Breast epithelium (tissue), 4 donors: ENCODE measurements at places on chromosomes 4 and X. TPM values are rescaled to one million over a fixed set of nuclear protein-coding genes. Genes with fewer than 3 reads are reported as not detected.

MAGEA11 gene
- not detected for total RNA-seq

LANCL3 gene
- total RNA-seq, result 0.33 TPM

DNAAF6 gene
- not detected for total RNA-seq

ZNF630 gene
- total RNA-seq, result 8.0 TPM

TMEM156 gene
- 1.0 TPM for total RNA-seq

IL2RG gene
- total RNA-seq, result 8.0 TPM

DDIT4L gene
- 3.8 TPM for total RNA-seq

TRPC5OS gene
- total RNA-seq, result not detected

CAPN6 gene
- total RNA-seq, result 5.6 TPM

GASK1B gene
- 70.4 TPM for total RNA-seq

SHROOM4 gene
- total RNA-seq, result 13.8 TPM

OPRPN gene
- not detected for total RNA-seq

EREG gene
- total RNA-seq, result 0.80 TPM

VSIG1 gene
- total RNA-seq, result not detected

SLC4A4 gene
- 1.3 TPM for total RNA-seq

SFRP2 gene
- 6.9 TPM for total RNA-seq

C4orf36 gene
- 6.6 TPM for total RNA-seq

PCDH7 gene
- 14.4 TPM for total RNA-seq

NEUROG2 gene
- 0.33 TPM for total RNA-seq

CXCL10 gene
- total RNA-seq, result not detected

ARX gene
- not detected for total RNA-seq

MAGEA6 gene
- total RNA-seq, result not detected

DCAF4L1 gene
- total RNA-seq, result 0.33 TPM

TSPAN5 gene
- total RNA-seq, result 17.7 TPM

PHKA2 gene
- total RNA-seq, result 22.7 TPM

YIPF7 gene
- not detected for total RNA-seq

TBC1D9 gene
- total RNA-seq, result 195 TPM

NPY5R gene
- total RNA-seq, result 1.6 TPM

NLRP2B gene
- total RNA-seq, result 0.66 TPM

SPANXA1 gene
- total RNA-seq, result not detected

SH2D1A gene
- total RNA-seq, result 2.0 TPM

ASB9 gene
- 2.2 TPM for total RNA-seq

BGN gene
- 11.0 TPM for total RNA-seq

HMGN5 gene
- 8.3 TPM for total RNA-seq
